ENCODE measurements at places on chromosomes 2 and 18. TPM values are rescaled to one million over a fixed set of nuclear protein-coding genes. Genes with fewer than 3 reads are reported as not detected.
A peak's percentile ranks its signal among the peaks of the same experiment; 100 is the strongest.

- H3K27me3 ChIP-seq, result no peaks in the 10 kb centered on the region
- H3K4me3 ChIP-seq, result no peak overlapping the region
- no peaks in the 10 kb centered on the region for H3K36me3 ChIP-seq
- no peaks in the 10 kb centered on the region for H3K4me1 ChIP-seq
- no peak for DNase-seq
Observed at GRCh38 chr2:124353656-124354055, 328.6 kb downstream of the CNTNAP5 start.

DNA sequence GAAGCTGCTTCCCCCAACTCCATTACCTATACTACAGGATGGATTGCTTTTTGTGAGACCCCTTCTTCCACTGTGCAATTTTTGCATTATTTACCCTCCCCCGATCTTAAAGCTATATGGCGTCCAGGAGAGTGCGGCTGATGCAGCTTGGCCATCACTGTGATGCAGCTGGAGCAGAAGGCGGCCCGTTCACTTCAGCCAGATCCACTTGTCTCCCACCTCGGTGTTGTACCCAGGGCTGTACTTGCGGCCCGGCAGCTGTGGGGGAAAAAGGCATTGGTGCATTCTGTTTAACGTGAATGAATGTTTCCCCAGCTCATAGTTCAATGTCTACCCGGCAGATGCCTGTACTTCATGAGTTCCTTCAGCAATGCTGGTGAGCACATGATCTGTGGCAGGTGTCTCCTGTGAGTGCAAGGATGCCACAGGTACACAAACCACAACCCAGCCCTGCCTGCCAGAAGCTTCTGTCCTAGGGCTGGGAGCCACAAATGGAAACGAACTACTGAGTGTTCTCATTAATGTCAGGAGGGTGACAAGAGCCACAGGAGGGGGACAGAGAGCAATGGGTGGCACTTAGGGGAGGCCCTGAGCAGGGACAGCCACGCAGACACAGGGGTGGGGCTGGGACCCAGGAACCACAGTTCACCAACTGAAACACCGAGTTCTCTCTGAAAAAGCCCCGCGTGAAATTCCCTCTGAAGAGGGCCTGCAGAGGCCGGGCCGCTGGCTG is 64.0 kb downstream of the NDUFA10 start:
- no peak overlapping the region for H3K27ac ChIP-seq
- H3K36me3 ChIP-seq, result peaks cover 88% of the 10 kb centered on the region
- no peaks in the 10 kb centered on the region for H3K4me1 ChIP-seq
- no peaks in the 10 kb centered on the region for H3K27me3 ChIP-seq
- H3K4me3 ChIP-seq, result no peak overlapping the region

DNA sequence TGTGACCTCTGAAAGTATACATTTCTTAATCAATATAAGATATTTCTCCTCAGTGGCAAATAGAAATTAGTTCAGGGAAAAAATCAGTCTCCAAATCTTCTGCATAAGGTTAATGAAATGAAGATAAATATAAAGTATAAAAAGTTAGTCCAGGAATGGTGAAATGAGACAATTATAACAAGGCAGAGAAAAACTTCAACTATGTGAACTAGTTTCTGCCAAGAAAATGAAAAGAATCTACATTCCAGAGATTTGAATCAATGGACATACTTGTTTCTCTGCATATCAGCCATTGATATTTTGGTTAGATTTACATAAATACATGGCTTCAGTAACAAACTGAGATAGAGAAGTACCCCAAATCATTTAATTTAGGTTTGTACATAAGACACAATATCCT is 249.0 kb downstream of the EXOC6B start:
- no peaks in the 10 kb centered on the region for H3K27me3 ChIP-seq
- H3K4me1 ChIP-seq, result peaks cover 8% of the 10 kb centered on the region
- no peaks in the 10 kb centered on the region for H3K36me3 ChIP-seq
- no peak overlapping the region for H3K4me3 ChIP-seq

Gene GATA6
- 71.5 TPM for total RNA-seq

DNA sequence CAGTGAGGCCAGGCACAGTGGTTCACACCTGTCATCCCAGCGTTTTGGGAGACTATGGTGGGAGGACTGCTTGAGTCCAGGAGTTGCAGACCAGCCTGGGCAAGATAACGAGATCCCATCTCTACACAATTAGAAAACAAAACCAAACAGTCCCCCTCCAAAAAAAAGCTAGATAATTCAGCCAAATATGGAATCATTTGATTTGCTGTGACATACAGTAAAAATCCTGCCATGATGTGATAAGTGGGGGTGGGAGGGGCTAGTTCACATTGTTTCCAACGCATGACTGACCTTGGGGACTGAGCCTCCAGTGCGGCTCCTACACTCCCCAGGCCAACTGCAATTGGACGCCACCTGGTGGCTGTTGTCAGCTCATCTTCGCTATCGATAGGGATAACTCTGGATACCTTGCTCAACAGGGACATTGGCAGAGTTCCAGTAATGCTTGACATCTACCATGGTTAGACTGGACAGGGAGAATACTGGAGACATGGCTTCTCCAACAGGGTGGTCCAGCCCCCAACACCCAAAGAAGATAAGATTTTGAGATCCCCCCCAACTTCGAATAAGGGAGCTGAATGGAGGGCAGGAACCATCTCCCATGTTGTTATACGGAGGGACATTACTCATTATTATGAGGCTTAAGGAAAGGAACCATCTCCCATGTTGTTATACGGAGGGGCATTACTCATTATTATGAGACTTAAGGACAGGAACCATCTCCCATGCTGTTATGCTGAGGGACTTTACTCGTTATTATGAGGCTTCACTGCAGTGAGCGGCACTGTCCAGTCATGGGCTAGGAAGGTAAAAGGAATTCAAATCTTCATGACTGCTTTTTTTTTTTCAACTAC is 135.9 kb downstream of the TGIF1 start:
- H3K27ac ChIP-seq, result peak overlapping the region; percentile 17
- H3K4me1 ChIP-seq, result peaks cover 11% of the 10 kb centered on the region
- no peak overlapping the region for H3K4me3 ChIP-seq
- no peaks in the 10 kb centered on the region for H3K36me3 ChIP-seq
- H3K27me3 ChIP-seq, result no peaks in the 10 kb centered on the region
- DNase-seq, result peak; percentile 92

DNA sequence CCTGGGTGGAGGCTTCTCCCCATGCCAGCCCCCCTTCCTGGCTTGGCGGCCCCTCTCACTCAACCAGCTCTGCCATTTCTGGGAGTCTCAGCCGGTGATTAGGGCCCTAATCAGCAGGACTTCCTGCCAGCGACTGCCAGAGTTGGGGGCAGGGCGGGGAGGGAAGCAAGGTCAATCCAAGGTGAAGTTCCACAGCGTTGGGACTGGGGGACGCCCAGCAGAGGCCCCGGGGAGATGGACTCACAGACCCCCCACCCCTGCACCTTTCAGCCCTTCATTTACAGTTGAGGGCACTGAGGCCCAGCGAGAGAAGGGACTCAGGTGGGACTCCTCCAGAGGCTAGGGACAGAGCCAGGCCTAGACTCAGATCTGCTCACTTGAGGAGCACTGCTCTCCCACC is 65.3 kb downstream of the TNS1 start:
- DNase-seq, result peak; percentile 47
- H3K36me3 ChIP-seq, result peaks cover 9% of the 10 kb centered on the region
- H3K27ac ChIP-seq, result peak overlapping the region; percentile 92
- peak overlapping the region; percentile 59 for H3K4me3 ChIP-seq
- H3K4me1 ChIP-seq, result peaks cover 98% of the 10 kb centered on the region
- no peaks in the 10 kb centered on the region for H3K27me3 ChIP-seq

- no peak overlapping the region for H3K27ac ChIP-seq
- H3K36me3 ChIP-seq, result no peaks in the 10 kb centered on the region
- no peaks in the 10 kb centered on the region for H3K4me1 ChIP-seq
- DNase-seq, result no peak
- no peaks in the 10 kb centered on the region for H3K27me3 ChIP-seq
- H3K4me3 ChIP-seq, result no peak overlapping the region
Observed at GRCh38 chr18:55732227-55733106, 144.5 kb upstream of the TCF4 start.

Gene OSGEPL1
- 1.3 TPM for total RNA-seq

DNA sequence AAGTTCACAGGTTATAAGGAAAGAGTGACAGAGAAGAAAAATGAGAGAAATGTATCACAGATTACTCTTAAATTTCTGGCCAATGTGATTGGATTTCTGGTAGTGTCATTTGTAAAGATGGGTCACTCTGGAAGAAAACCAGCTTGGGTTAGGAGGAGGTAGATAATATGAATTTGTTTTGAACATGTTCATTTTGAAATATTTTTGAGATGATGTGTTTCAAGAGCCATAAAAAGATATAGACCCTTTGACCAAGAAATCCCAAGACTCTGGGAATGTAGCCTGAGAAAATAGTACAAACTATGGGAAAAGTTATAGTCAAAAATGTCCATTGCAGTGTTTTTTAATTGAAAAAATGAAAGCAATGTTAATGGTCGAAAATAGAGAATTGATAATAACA is 70.7 kb downstream of the CALCRL start:
- no peak for DNase-seq
- H3K27ac ChIP-seq, result no peak overlapping the region
- no peaks in the 10 kb centered on the region for H3K4me1 ChIP-seq
- no peaks in the 10 kb centered on the region for H3K36me3 ChIP-seq

Gene REG1B
- not detected for total RNA-seq

DNA sequence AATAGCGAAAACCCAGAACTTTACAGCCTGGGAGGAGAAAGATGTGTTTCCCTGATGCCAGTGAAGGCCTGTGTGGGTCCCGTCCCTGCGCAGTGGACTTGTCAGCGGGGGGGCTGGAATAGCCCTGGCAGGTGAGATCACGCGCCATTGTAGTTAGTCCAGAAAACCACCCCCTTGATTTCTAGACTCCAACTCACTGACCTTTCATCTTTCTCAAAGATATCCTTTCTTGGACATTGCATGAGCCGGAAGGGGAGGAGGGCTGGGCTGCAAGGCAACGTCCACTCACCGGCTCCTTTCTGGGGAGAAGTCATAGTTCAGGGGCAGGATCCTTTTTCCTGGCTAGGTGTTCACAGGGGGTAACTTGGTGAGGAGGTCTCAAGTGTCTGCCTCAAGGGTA is 22.3 kb upstream of the ASAP2 start:
- no peak for DNase-seq
- no peak overlapping the region for H3K27ac ChIP-seq
- no peaks in the 10 kb centered on the region for H3K36me3 ChIP-seq
- H3K4me3 ChIP-seq, result no peak overlapping the region
- no peaks in the 10 kb centered on the region for H3K27me3 ChIP-seq
- peaks cover 14% of the 10 kb centered on the region for H3K4me1 ChIP-seq

Gene CRYGD
- not detected for total RNA-seq

DNA sequence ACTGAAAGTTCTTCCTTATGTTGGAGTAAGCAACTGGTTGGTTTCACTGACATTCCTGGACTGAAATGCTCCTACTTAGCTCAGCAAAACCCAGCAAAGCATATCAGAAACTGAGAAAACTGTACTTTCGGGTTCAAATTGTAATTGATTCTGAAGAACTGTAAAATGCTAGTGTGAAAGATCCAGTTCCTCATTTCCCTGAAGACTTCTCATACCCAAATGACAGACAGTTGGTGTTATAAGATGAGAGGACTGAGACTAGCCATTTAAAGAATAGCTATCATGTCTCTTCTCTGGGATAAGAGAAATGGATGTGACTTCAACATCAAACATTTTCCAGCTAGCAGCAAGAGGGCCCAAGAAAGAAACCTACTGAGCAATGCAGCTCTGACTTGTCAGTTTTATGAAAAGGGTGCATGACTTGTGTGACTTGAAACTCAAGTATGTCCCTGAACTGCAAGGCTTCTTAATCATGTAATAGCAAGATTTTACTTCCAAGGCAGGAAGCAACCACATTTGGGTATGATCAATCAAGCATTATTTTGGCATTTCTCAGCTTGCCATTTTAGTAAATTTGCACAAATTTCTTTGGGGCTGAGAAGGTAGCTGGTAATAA is 420.3 kb upstream of the MMADHC start:
- no peaks in the 10 kb centered on the region for H3K36me3 ChIP-seq
- no peak overlapping the region for H3K27ac ChIP-seq
- H3K27me3 ChIP-seq, result no peaks in the 10 kb centered on the region
- no peak for DNase-seq

GRCh38 chr18:57075716-57076400 is 71.0 kb upstream of the BOD1L2 start:
- H3K36me3 ChIP-seq, result no peaks in the 10 kb centered on the region
- no peak overlapping the region for H3K4me3 ChIP-seq
- no peaks in the 10 kb centered on the region for H3K4me1 ChIP-seq
- H3K27ac ChIP-seq, result no peak overlapping the region
- no peak for DNase-seq

DNA sequence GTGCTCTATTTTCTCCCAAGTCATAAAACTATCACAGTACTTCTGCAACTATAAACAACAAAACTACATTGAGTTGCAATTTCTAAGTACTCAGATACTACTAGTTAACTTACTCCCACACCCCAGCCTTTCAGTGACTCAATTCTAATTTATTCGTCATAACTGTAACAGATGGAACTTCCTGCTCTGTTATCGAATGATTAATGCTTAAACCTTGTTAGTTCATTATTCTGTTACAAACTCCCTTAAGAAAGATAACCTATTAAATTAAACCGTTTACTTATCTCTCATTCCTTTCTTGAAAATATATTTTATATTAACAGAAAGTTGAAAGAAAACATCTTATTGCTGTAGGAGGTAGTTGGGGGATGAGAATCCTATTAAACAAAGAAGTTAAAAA is 17.0 kb downstream of the TNFAIP6 start:
- H3K4me3 ChIP-seq, result no peak overlapping the region
- DNase-seq, result no peak
- H3K36me3 ChIP-seq, result no peaks in the 10 kb centered on the region

GRCh38 chr18:74194691-74195090 is 46.4 kb downstream of the TIMM21 start:
- no peaks in the 10 kb centered on the region for H3K36me3 ChIP-seq
- no peak overlapping the region for H3K27ac ChIP-seq
- no peak overlapping the region for H3K4me3 ChIP-seq

Gene SERPINB4
- total RNA-seq, result not detected

Gene C2orf15
- total RNA-seq, result 5.1 TPM

DNA sequence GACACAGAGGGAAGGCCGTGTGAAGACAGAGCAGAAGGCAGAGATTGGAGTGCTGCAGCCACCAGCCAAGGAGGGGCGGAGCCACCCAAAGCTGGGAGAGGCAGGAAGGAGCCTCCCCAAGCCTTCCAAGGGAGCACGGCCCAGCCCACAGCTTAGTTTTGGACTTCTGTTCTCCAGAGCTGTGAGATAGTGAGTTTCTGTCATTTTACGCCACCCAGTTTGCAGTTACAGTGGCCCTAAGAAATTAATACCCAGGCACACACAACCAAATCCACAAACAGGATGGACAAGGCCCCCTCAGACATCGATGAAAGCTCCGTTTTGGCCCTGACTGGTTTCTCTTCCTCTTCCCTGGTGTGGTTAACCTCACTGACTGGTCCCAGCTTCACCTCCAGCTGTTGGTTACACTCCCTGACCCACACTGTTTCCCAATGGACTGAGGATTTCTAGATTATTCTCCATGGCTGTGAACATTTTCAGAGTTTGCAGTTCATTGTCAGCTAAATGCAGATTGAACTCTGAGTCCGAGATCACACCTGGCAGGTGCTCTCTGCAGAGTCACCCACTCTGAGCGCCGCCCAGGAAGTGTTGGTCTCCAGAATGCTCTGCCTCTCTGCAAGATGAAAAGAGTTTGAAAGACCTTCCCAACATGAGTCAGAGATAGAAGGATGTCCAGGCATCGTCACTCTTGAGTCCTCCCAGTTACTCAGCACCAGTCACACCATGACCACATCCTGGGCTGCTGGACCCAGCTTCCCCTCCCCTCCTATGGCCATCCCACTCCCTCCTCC is 100.2 kb downstream of the TWIST2 start:
- H3K36me3 ChIP-seq, result no peaks in the 10 kb centered on the region
- no peak overlapping the region for H3K4me3 ChIP-seq
- H3K27me3 ChIP-seq, result peaks cover 11% of the 10 kb centered on the region
- H3K4me1 ChIP-seq, result peaks cover 7% of the 10 kb centered on the region
- peak; percentile 61 for DNase-seq

Gene CHAC2
- 0.45 TPM for total RNA-seq

Measured in stomach (tissue), 19 donors.